ENCODE measurements at places on chromosomes 12 and 14. TPM values are rescaled to one million over a fixed set of nuclear protein-coding genes. Genes with fewer than 3 reads are reported as not detected.

SLC2A14 gene
- 14.5 TPM for total RNA-seq

ART4 gene
- 0.29 TPM for total RNA-seq

TAS2R19 gene
- total RNA-seq, result 8.5 TPM

GZMH gene
- total RNA-seq, result not detected

MYO1A gene
- 1.6 TPM for total RNA-seq

ADCY4 gene
- 0.75 TPM for total RNA-seq

DNA sequence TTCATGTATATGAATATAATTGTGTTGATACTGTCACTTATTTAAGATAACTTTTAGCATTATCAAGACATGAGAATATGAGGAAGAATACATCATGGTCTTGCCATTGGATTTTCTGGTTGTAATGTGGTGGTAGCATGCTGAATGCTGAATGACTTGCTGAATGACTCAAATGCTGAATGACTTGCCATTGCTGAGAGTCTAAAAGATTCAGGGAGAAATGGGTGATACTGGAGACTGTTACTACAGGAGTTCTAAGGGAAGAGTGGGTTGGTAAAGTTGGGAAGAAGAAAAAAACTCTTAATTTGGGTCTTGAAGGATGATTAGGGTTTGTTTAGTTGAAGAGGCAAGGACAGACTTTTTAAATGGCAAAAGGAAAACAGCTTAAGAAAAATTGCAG, 72.1 kb upstream of the MANSC4 start:
- H3K27ac ChIP-seq, result no peak overlapping the region
- no peak for DNase-seq
- H3K27me3 ChIP-seq, result no peaks in the 10 kb centered on the region
- H3K4me1 ChIP-seq, result no peaks in the 10 kb centered on the region
- H3K4me3 ChIP-seq, result no peak overlapping the region
- peaks cover 3% of the 10 kb centered on the region for H3K36me3 ChIP-seq

- H3K4me1 ChIP-seq, result peaks cover 23% of the 10 kb centered on the region
- no peaks in the 10 kb centered on the region for H3K36me3 ChIP-seq
- peaks cover 13% of the 10 kb centered on the region for H3K27me3 ChIP-seq
- no peak overlapping the region for H3K27ac ChIP-seq
- no peak for DNase-seq
These were observed 18.9 kb upstream of the CRACR2A start for GRCh38 chr12:3771853-3772252.

- H3K27ac ChIP-seq, result no peak overlapping the region
- H3K4me3 ChIP-seq, result no peak overlapping the region
- peaks cover 13% of the 10 kb centered on the region for H3K4me1 ChIP-seq
- H3K36me3 ChIP-seq, result no peaks in the 10 kb centered on the region
- peaks cover 2% of the 10 kb centered on the region for H3K27me3 ChIP-seq
These were observed 15.1 kb upstream of the KERA start for GRCh38 chr12:91072931-91073330.

DNA sequence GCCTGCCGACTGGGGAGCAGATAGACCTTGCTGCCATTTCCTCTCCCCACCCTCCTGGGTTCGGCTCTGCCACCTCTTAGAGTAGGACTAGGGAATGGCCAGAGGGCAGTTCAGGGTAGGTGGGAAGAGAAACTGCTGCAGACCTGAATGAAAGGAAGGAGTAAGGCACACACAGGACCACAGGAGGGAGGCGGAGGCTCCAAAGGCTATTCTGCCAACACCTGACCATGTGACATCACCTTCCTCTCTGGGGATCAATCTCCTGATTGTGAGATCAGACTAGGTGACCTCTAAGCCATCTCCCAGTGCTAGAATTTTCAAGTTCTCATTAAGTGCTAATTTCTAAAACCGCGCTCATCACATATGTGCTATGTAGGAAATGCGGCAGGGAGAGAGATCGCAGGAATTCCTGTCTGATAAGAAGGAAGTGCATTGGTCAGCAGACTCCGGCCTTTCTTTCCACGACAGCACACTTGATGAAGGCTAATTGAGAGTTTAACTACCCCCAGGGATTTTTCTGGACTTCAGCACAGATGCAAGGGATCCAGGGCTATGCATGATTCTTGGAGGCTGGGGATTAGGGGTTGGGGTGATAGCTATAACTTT, 11.5 kb upstream of the TSPAN11 start:
- H3K4me1 ChIP-seq, result no peaks in the 10 kb centered on the region
- DNase-seq, result no peak
- H3K36me3 ChIP-seq, result no peaks in the 10 kb centered on the region
- no peak overlapping the region for H3K4me3 ChIP-seq
- peaks cover 13% of the 10 kb centered on the region for H3K27me3 ChIP-seq

GRCh38 chr12:109448707-109449390, 28.3 kb downstream of the KCTD10 start:
- H3K27me3 ChIP-seq, result no peaks in the 10 kb centered on the region
- peaks cover 16% of the 10 kb centered on the region for H3K36me3 ChIP-seq
- no peak overlapping the region for H3K4me3 ChIP-seq

GRCh38 chr12:54294953-54295566, 5.8 kb downstream of the NFE2 start:
- no peaks in the 10 kb centered on the region for H3K27me3 ChIP-seq
- peaks cover 9% of the 10 kb centered on the region for H3K36me3 ChIP-seq
- peak overlapping the region; percentile 20 for H3K27ac ChIP-seq

GRCh38 chr14:91317381-91318308, 73.1 kb upstream of the GPR68 start:
- H3K36me3 ChIP-seq, result peaks cover 37% of the 10 kb centered on the region
- no peak overlapping the region for H3K27ac ChIP-seq
- no peaks in the 10 kb centered on the region for H3K4me1 ChIP-seq
- no peak overlapping the region for H3K4me3 ChIP-seq
- DNase-seq, result no peak
- H3K27me3 ChIP-seq, result no peaks in the 10 kb centered on the region

DNA sequence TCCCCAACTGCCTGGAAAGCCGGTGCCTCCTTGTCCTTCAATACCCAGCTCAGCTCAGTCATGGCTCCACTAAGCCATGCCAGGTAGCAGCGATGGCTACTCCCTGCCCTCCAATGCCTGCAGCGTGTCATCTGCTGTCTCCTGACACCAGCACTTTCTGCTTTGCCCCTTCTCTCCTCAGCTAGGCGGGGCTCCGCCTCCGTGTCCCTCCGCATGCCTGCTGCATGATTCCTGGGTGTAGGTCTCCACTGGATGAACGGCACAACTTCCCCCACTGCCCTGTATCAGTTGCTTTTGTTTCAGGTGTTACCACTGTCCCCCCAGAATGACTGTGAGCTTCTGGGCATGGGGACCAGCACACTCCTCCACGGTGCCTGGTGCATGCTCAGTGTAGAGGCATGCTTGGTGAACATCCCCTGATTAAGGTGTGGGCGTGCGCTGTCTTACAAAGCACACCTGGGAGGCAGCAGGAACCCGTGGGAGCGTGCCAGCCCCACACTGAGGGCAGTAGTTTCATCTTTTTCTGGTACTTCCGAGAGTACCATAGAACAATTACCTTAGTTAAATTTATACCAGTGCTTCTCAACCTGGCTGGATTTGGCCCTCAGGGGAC, 179.4 kb upstream of the PRMT8 start:
- no peaks in the 10 kb centered on the region for H3K36me3 ChIP-seq
- DNase-seq, result no peak
- H3K4me3 ChIP-seq, result no peak overlapping the region
- peaks cover 41% of the 10 kb centered on the region for H3K27me3 ChIP-seq
- peaks cover 11% of the 10 kb centered on the region for H3K4me1 ChIP-seq

DNA sequence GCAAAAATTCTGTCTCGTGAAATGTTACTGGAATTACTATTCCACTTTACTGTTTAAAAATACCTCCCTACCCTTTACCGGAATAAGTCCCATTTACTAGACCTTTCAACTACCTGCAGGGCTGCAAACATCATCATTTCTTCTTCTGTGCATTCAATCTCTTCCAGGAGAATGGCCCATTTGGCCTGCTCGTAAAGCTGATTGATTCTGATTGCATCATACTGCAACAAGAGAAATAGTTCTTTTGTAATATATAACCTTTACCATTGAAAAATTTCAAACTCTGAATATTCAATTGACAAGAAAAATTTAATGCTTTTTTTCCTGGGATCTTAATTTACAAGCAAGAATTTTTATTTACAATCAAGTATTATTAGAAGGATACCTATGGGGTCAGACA, 72.4 kb downstream of the FERMT2 start:
- no peaks in the 10 kb centered on the region for H3K4me1 ChIP-seq
- no peak for DNase-seq
- H3K36me3 ChIP-seq, result peaks cover 19% of the 10 kb centered on the region
- no peak overlapping the region for H3K4me3 ChIP-seq
- no peaks in the 10 kb centered on the region for H3K27me3 ChIP-seq

Measured in progenitor cell of endocrine pancreas (in vitro differentiated cells).